ENCODE measurements at places on chromosomes 2 and 18.

DNA sequence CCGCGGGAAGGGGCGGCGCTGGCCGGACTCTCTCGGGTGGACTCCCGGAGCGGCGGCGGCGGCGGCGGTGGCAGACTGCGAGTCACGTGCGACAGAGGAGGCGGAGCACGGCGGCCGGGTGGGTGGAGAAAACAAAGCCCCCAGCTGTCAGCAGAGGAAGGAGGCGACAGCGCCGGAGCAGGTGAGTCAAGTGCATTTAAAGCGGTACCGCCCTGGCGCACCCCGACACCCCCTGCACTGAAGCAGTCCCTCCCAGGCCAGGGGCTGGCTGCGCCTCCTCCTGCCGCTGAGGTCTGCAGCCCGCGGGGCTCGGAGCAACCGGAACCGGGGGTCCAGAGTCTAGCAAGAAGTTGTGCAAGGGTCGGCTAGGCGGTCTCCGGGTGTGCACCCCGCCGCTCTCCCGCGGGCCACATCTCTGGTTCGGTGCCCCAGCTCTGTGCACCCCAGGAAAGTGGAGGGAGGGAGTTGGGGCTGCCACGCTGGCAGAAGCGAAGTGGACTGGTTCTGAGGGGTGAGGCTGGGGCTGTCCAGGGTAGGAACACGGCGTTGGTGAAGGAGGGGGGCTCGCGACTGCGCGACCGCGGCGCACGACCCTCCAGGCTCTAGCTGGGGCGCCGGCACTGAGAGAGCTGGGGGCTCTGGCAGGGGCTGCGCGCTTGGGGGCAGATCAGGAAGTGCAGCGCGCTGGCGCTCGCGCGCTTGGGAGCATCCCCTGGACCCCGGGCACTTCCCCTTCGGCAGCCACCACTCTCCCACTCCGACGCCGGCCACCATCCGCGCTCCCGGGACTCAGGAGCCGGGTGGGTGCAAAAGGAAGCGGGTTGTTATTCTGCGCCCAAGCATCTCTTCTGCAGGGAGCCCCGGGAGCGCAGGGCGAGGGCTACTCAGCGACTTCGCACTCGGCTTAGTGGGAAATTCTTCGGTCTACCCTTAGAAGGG is 64.0 kb upstream of the MAPRE2 start:
- peak; percentile 74 for DNase-seq

DNA sequence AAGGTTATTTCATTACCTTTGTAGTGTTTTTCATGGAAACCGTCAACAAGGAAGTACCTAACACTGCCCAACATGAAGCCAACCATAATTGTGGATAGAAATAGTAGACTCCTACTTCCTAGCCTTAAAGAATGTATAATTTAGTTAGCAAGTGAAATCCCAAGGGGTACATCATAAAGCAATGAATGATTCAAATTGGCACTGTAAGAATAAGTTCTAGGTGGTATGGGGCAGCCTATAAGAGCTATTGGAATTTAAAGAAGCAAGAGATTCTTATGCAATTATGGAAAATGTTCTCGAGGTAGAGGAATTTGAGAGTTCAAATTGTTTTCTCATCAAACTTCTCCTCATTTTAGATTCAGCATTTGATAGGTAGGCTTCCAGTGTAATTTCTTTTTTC is 157.9 kb downstream of the FMNL2 start:
- no peak for DNase-seq

- DNase-seq: no peak
Observed at GRCh38 chr2:120793682-120794403, 58.2 kb downstream of the GLI2 start.

DNA sequence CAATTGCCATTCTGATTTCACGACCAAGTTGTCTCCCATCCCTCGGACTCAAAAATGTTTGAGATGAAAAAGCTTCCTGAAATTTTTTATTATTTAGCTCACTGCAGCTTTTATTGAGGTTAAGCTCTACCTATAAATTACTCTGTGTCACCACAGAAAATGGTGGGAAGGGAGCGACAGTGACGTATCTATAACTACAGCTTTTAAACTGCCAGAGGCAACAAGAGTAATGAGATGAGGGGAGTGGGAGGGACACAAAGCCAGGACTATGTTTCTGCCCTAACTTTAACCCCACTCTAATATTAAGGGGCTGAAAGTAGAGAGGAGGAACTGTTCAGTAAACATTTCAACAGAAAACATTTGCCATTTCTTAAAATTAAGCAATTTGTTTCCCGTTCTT is 37.4 kb downstream of the SMAD2 start:
- DNase-seq: no peak

GRCh38 chr2:181077128-181077709 is 96.8 kb downstream of the UBE2E3 start:
- DNase-seq: peak; percentile 49

- no peak for DNase-seq
Observed at GRCh38 chr2:16196687-16197503, 256.5 kb downstream of the MYCN start.

- no peak for DNase-seq
Observed at GRCh38 chr2:29446847-29447246, 331.6 kb downstream of the CLIP4 start.

DNA sequence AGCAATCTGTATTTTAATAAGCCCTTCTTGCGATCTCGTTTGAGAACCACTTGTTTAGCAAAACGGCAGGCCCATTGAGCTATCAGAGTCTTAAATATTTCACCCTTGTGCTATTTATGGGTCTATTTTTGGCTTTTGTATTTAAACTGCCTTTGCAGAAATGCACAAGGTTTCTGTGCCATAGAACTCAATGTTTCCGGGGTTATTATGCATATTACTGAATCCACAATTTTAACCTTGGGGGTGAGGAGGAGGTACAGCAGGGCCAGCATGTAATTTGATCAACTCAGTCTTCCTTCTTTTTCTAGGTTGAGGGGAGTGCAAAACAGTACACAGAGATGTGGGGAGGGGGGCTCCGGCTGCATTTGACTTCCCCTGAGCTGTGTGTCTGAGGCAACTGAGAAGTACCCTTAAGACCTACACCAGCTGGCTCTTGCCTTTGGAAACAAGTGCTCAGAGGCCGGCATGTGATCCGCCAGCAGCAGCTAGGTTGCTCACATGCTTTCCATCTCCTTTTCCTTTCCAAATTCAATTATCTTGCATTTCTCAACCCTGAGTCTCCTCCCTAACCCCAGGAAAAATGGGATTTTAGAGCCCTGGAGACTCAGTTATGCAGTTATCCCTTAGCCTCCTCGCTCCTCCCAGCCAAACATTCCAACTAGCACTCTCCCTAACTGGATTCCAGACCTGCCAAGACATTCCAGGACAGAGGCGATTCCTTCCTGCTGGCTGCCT is 103.0 kb downstream of the HNRNPLL start:
- DNase-seq: no peak

DNA sequence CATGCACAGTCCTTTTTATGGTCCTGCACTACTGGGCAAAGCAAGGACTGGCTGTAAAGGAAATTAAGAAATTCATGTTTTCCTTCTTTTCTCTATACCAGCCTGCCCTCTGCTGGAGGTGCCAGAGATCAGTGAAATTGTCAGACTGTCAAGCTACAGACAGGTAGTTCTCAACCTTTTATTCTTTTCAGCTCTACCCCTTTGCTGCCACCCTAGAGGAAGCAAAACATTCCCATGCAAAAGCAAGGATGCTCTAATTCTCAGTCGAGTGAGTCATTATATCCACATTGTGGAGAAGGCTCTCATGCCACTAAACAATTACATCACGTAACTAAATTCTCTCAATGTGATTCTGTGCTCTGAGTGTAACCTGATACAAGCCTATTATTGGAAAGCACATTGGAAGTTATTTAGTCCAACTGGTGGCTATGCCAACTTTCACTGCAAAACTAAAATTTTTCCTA is 25.0 kb upstream of the RAPGEF4 start:
- peak; percentile 47 for DNase-seq

DNA sequence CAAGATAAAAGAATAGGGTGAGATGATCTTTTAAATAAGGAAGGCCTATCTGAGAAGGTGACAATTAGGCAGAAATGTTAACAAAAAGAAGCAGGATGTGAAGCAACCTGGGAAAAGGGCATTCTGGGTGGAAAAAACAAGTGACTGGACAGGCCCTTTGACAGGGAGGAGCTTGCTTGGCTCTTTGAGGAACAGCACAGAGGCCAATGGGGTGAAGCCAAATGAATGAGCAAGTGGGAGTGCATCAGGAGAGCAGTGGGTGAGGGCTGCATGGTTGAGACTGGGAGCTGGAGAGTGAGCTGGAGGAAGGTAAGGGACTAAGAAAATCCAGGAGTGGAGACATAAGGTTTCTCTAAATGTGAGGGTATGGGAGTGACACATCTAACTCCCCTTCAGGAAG is 126.9 kb downstream of the TDRD15 start:
- DNase-seq: no peak

All from GM20000 (cell line).